DMS79 (cell line): ENCODE measurements at places on chromosomes 6 and 20.

DNA sequence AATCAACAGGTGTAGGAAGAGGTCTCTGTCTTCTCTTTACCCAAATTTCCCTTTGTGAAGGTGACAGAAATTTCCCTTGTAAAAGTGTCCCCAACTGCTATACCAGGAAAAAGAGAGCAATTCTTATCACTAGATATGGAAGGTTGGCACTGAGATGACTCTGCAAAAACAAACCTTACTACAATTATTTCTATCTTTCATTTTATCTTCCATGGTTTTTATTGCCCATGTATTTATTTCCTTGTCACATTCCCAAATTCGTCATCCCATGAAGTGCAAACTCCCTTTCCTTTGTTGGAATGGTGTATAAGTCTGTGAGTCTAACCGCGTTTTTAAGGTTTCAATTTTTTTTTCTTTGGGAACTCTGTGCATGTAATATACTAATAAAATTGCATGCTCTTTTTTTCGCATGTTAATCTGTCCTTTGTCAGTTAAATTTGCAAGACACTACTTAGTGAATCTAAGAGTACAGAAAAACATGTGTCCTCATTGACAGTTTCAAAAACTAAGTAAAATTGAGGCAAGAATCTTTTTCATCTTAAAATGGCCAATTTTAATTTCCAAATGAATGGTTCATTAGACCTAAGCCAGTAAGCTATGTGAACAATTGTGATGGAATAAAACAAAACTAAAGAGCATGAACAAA, 35.4 kb upstream of the HFE start:
- DNase-seq: no peak

GRCh38 chr6:29755295-29755871, 32.1 kb downstream of the HLA-F start:
- DNase-seq: no peak

DNA sequence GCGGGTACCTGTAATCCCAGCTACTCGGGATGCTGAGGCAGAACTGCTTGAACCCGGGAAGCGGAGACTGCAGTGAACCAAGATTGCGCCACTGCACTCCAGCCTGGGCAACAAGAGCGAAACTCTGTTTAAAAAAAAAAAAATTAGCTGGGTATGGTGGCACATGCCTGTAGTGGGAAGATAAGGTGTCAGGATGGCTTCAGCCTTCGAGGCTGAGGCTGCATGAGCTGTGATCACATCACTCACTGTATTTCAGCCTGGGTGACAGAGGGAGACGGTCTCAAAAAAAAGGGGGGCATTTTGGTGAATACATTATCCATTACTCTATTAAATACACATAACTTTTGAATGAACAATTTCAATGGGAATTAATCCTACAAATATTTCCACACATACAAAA, 32.4 kb downstream of the SNX3 start:
- no peak for DNase-seq

DNA sequence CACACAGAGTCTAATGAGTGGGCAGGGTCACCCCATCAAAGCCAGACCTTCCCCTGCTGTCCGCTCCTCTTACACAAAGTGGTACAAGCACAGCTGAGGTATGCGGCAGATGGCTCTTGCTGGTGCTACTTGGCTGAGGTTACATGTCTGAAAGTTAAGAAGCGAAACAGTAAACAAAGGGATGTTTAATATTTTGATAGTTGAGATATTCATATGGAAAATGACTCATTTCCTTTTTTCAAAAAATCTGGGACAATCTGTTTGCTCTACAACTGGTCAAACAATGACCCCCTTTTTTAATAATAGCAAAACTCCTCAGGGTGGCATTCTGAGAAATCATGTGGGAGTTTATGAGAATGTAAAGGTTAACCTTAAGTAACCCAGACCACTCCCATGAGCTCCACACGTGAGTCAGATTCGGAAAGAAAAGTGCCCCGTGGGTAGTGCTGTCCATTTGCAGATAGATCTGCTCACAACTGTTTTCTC, 245.3 kb downstream of the TBXT start:
- no peak for DNase-seq

- no peak for DNase-seq
Measured at GRCh38 chr6:2855061-2855519, 13.4 kb upstream of the SERPINB1 start.

DNA sequence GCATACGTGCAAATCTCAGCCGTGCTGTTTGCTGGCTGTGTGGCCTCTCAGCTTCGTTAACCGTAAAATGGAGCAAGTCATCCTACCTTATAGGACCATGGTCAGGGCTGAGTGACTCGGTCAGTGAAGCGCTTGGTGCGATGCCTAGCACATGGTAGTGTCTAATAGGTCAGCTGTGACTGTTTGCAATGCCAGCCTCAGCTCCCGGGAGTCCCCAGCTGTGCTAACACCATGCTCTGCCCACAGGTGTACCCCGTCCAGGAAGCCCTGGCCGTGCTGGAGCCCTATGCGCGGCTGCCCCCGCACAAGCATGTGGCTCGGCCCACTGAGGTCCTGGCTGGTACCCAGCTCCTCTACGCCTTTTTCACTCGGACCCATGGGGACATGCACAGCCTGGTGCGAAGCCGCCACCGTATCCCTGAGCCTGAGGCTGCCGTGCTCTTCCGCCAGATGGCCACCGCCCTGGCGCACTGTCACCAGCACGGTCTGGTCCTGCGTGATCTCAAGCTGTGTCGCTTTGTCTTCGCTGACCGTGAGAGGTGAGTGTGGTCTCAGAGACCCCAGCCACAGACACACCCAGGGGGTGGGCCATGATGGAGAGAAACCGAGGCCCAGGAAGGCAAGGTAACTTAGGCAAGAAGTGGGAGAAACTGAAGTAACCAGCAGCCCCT, 10.6 kb downstream of the TRIB3 start:
- DNase-seq: no peak

- peak; percentile 57 for DNase-seq
Measured at GRCh38 chr20:63957690-63958441, 1.6 kb upstream of the UCKL1 start.

- no peak for DNase-seq
Measured at GRCh38 chr6:1678201-1678600, 68.5 kb downstream of the FOXC1 start.

DNA sequence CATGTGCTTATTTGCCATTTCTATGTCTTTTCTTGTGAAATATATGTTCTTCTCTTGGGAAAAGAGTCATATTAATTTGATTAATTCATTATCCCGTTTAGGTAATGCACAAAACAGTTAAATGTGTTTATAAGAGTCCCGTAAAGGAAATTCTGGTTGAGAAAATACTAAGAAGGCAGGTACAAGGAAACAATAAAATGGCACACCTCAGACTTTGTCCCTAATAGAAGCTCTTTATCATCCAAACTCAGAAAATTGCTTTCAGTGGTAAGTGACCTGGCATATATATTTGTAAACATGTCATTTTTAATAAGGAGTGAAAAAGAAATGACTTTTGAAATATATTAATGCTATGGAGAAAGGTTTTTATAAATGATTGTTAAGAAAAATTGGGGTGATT, 540.5 kb upstream of the CITED2 start:
- DNase-seq: no peak

DNA sequence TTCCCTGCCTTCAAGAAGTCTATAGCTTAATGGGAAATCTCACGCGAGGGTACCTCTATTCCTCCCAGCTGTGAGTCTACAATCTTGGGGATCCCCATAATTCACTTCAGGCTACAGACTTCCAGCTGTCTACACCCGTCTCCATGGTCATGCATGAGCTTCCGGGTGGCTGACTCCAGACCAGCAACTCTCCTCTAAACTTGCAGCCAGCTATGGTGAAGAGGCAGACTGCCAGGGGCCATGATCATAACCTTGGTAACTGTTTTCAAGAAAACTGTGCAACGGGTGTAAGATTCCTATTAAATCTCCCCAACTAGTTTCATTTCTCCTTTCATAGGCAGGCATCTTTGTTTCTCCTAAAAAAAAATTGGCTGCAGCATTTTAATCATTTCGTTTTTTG, 534.4 kb upstream of the CHD6 start:
- DNase-seq: no peak

DNA sequence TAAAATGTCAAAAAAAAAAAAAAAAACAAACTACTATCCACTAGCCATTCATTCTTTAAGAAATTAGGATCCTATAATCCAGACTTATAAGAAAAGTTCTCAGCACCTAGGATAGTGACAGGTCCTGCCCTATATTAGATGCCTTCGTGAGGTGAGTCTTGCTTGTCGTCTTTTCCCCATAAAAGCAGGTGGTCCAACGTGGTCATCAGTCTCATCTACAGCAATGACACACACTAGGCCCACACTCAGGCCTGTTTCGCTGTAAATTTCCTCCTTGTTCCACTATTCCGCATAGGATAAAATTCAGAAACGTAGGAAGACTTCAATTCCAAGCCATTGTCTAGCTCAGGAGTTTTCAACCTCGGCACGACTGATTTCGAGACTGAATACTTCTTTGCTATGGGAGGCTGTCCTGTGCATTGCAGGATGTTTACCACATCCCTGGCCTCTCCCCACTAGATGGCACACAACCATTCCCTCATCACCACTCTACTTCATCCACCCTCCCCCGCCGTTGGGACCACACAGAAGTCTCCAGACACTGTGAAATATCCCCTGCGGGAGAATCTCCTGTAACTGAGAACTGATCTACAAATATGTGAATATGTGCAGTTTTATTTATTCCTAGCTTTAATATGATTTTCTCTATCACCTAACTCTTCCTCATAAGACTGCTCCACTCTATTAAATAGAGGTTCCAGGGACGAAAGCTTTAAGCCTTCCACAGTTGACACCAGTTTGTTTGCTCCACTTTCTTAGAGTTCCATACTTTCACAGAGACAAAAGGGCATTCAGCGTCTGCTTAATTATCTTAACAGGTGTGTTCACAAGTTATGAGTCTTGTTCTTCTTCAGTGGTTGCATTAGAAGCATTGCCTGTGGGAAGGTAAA, 346.3 kb downstream of the BMP2 start:
- DNase-seq: no peak

- DNase-seq: no peak
Measured at GRCh38 chr6:110298916-110299315, 59.2 kb downstream of the METTL24 start.

DNA sequence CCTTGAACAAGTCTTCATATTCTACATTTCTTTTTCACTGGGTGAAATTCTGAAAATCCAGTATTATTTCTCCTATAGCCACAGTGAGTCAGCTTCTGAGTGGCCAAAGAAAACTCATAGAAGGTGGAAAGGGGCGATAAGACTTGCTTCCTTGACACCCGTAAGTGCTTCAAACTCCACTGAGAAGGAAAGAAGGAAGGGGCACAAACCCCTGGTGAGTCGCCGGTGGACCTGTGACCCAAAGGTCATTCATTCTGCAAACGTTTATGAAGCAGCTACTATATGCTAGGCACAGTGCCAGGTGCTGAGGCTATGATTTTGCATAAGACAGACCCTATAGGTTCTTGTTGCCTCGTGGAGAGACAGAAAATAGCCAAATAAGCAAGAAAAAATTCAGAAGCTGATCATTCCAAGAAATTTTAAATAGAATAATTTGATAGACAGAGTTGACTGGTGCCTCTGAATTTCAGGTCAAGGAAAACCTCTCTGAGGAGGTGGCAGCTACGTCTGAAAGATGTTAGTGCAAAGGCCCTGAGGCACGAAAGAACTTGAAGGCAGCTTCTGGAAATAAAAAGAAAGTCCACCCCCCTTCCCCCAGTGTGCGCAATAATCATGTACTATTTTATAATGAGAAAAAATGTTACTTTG, 118.2 kb downstream of the CD24 start:
- DNase-seq: no peak

DNA sequence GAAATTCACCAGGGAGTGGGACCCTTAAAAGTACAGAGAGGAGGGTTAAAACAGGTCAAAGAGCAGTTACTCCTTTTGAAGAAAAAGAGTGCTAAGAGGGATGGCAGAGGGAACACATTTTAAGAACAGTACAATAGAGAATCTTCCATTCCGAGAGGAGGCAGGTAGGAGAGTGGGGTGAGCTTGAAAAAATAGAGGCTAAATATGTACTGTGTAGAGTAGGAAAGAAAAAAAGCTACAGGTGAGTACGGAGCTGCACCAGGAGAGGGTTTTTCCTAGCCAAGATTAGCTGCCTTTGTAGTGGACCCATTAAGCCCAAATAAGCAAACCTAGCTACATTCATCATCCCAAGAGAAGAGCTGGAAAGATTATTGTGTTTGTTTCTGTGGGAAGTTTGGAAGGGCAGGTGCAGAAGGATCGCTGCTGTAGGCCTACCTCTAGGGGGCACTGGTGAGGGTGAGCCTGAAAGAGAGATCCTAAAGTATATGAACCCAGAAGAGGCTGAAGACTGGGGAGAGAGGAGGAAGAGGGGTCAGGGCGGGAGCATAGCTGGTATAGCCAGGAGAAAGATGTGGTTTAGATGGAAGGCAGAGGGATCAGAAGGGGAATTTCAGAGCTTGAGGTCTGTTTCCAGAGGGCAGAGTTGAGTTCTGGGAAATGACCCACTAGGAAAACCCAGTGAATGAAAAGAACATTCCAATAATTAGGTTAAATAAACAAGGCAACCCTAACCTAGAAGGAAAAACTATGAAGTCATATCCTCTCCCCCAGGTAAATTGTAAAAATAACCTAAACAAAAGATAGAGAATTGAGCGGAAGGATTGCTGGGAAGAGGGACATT, 50.2 kb upstream of the HINT3 start:
- no peak for DNase-seq

DNA sequence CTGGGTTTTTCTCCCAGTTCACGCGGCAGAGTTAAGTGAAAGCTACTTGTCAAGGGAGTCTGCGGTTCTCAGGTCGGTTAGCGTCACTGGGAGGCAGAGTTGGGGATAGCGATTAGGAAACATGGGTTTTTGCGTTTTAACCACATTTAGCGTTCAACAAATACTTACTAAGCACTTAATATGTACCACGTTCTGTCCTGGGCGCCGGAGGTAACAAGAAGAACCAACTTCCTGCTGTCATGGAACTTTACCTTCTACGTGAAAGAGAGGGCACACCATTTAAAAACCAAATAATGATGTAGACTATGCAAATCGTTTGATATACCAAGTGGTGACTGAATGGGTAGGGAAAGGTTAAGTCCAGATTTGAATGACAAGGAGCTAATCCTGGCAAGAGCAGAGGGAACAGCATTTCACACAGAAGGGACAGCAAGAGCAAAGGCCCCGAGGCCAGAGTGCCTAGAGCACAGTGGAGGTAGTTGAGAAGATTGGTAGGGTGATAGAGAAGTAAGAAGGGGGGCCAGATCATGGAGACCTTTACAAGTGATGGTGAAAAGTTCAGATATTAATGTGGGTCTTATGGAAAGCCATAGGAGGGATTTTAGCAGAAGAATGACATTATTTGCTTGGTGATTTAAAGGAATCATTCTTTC, 744 bp downstream of the RIOK1 start:
- no peak for DNase-seq

- no peak for DNase-seq
Measured at GRCh38 chr6:149888659-149889058, 9.3 kb downstream of the RAET1E start.

GRCh38 chr6:1997702-1998101, 247.7 kb downstream of the GMDS start:
- no peak for DNase-seq

- peak; percentile 24 for DNase-seq
Measured at GRCh38 chr6:170462366-170463020, 90.6 kb downstream of the PSMB1 start.
